GM23338 (cell line): ENCODE measurements at places on chromosomes 3 and 15.

- H3K27me3 ChIP-seq, result peaks cover 98% of the 10 kb centered on the region
- H3K27ac ChIP-seq, result no peak overlapping the region
- H3K4me1 ChIP-seq, result peaks cover 31% of the 10 kb centered on the region
- no peak overlapping the region for H3K4me3 ChIP-seq
Measured at GRCh38 chr15:89385596-89386331, 51.1 kb upstream of the POLG start.

DNA sequence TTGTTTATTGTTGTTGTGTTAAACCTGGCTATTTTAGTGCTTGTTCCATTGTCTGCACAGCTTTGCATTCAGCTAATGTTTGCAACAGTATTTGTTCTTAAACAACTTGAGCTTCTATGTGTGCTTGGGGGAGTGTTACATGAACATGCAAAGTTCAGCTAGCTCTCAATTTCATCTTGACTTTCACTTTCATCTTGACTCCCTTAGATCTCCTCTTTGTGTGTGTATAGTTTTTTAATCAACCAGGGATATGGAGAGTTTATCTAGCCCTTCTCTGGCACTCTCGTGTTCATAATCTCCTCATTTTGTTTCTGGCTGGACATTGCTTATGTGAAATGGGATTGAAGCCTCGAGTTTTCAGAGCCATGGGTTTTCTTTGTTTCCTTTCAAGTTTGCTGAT is 212.4 kb upstream of the ZBTB20 start:
- H3K27ac ChIP-seq, result no peak overlapping the region
- DNase-seq, result no peak
- H3K36me3 ChIP-seq, result no peaks in the 10 kb centered on the region
- H3K4me1 ChIP-seq, result peaks cover 9% of the 10 kb centered on the region; the same call in 1 of the 2 replicates

- H3K36me3 ChIP-seq, result peaks cover 8% of the 10 kb centered on the region; the same call in 1 of the 2 replicates
- no peak overlapping the region for H3K27ac ChIP-seq
- no peak overlapping the region for H3K4me3 ChIP-seq
- no peaks in the 10 kb centered on the region for H3K4me1 ChIP-seq
- H3K27me3 ChIP-seq, result no peaks in the 10 kb centered on the region
- DNase-seq, result no peak
Measured at GRCh38 chr15:28114721-28115622, 15.9 kb upstream of the OCA2 start.

GRCh38 chr3:56737006-56737405 is 53.9 kb upstream of the TASOR start:
- no peak overlapping the region for H3K27ac ChIP-seq
- peaks cover 5% of the 10 kb centered on the region for H3K4me1 ChIP-seq
- no peaks in the 10 kb centered on the region for H3K27me3 ChIP-seq

DNA sequence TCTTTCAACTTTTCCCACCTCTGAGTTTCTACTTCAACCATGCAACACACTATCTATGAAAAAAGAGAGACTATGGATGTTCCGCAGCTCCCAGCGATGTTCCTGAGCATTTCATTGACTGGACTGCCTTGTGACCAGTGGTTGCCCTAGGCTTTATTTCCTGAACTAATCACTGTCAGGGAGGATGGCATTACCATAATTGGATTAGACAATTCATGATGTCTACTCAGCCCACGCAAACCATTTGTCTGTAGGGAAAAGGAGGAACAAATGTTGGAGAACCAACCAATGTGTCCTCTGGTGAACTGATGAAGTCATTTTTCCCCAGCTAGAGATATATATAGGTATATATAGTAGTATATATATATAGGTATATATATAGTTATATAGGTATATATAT is 229.3 kb upstream of the MCTP2 start:
- no peaks in the 10 kb centered on the region for H3K27me3 ChIP-seq
- H3K4me1 ChIP-seq, result no peaks in the 10 kb centered on the region
- DNase-seq, result no peak

GRCh38 chr3:17047162-17047561 is 162.4 kb downstream of the PLCL2 start:
- H3K36me3 ChIP-seq, result no peaks in the 10 kb centered on the region
- H3K27me3 ChIP-seq, result no peaks in the 10 kb centered on the region
- peaks cover 30% of the 10 kb centered on the region for H3K4me1 ChIP-seq
- no peak overlapping the region for H3K27ac ChIP-seq
- DNase-seq, result peak; percentile 76
- no peak overlapping the region for H3K4me3 ChIP-seq
